ENCODE measurements at places on chromosomes 4 and X.

DNA sequence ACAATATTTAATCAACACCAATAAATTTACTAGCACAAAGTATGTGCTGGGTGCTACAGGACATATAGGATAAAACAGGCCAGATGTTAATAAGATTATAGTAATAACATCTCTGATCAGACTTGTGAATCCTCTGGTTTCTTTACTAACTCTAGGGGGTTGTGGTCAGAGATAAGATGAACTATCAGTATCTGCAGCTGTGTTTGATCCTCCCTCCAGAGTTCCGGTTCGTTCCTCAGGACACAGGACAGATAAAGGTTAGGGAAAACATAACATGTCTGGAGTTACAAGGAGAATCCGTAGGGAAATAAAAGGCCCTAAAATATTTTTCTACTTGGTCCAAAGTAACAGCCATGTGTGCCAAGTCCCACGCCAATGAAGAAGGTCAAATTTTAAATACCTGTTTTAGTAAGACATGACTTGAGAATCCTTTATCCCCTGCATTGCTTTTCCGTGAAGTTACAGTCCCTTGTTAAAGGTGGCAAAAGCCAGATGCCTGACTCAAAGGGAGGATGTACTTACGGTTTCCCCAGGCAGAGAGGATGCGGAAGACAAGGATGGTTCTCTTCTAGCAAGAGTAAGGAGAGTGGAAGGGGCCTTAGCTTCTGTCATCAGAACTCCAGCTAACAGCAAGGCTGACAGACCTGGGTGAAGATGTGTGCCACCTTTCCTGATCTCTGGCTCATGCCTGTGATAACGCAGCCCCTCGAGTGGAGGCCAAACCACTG lies 44.4 kb downstream of the KIAA0232 start:
- no peak for DNase-seq

GRCh38 chr4:6404611-6405396 lies 67.6 kb downstream of the PPP2R2C start:
- DNase-seq, result no peak

- peak; percentile 44 for DNase-seq
Observed at GRCh38 chr4:167021545-167022155, 212.6 kb downstream of the SPOCK3 start.

DNA sequence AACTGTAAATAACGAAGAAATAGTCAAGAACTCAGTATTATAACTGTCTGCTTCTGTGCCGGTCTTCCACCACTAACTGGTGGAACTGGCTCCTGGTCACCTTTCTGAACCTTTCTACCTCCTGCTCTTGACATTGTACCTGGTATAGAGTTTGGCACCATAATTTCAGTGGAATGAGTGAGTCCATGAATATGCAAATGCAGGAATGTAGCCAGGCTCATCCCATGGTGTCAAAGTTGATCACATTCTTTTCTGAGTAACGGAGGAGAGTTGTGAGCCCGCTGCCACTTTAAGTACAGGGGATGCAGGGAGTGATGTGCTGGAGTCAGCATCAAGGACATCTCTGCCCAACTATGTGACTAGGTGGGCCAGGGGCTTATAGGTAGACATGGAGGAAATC lies 207.9 kb upstream of the HS3ST1 start:
- no peak for DNase-seq

DNA sequence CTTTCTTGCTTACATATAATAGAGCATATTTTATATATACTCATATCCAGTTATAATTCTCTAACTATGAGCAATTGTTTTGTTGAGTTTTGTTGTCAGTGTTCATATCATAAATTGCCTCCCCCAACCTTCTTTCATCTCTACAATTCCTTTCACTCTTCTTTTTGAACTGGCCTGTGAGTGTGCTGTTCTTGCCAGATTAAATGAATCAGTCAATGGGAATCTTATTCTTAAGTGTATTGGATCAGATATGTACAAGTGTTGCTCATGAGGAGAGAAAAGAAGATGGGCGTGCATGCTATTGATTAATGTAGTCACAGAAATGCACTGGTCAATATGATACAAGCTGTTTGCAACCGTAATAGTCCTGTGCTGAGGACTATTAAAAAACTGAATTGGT lies 728.1 kb upstream of the MAGEB2 start:
- DNase-seq, result no peak

DNA sequence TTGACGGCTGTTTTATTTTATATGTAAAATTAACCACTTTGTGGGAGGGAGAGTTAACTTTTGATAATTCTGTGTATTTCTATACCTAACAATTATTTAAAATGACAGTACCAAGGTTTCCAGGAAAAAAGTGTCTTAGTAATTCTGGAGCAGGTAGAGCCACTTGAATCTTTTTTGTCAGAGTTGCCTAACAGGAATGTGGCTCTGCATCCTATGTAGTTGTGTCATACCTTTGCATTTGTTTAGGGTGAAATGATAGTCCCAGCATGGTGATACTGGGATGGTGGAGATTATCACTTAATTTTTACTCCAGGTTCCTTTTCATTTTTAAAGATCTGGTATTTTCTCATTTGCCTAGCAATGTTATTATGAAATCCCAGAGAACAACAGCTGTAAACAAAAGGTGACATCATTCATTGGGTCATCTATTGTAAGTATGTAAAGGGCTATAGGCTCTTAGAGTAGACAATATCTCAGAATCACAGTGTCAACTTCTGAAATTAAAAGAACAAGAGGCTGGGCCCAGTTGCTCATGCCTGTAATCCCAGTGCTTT lies 9.6 kb downstream of the SGMS2 start:
- no peak for DNase-seq

DNA sequence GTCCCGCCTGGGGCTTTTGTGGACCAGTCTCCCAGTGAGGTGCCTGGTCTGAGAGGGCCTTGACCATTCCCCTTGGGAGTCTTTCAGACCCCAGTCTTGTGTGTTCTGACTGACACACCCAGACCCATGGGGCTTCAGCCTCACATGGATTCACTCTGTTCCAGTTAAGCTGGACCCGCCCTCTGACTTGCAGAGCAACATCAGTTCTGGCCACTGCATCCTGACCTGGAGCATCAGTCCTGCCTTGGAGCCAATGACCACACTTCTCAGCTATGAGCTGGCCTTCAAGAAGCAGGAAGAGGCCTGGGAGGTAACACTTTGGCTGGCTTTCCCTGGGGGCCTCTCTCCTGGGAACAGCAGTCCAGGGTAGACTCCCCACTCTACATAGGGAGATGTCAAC lies 6.8 kb downstream of the IL9R start:
- no peak for DNase-seq

DNA sequence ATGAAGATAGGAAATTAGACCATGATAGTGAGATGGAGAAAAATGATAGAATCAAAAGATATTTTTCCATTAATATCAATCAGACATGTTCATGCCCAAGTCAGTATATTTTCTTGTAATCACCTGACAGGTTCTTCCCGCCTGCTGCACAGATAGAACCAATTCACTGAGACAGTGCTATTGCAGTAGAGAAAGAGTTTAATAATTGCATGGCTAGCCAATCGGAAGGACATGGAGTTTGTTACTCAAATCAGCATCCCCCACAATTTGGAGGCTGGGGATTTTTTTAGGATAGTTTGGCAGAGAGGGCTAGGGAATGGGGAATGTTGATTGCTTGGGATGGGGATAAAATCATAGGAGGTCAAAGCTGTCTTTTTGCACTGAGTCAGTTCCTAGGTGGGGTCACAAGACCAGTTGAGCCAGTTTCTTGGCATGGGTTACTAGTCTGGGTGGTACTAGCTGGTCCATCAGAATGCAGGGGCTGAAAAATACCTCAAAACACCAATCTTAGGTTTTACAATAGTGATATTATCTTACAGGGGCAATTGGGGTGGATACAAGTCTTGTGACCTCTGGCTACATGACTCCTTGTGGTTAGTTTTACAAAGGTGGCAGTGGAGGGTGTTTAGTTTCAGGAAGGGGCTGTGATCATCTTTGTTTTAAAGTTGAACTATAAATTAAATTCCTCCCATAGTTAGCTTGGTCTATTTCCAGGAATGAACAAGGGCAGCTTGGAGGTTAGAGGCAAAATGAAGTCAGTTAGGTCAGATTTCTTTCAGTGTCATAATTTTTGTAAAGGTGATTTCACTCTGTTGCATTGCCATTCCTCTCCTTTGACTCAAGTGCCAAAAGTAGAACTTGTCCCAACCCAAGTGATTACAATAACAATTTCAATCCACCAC lies 100.3 kb upstream of the PDE5A start:
- DNase-seq, result no peak

Measured in cerebellar cortex (tissue), 1 donor.